ENCODE measurements at places on chromosomes 2 and 18.
A peak's percentile ranks its signal among the peaks of the same experiment; 100 is the strongest.

DNA sequence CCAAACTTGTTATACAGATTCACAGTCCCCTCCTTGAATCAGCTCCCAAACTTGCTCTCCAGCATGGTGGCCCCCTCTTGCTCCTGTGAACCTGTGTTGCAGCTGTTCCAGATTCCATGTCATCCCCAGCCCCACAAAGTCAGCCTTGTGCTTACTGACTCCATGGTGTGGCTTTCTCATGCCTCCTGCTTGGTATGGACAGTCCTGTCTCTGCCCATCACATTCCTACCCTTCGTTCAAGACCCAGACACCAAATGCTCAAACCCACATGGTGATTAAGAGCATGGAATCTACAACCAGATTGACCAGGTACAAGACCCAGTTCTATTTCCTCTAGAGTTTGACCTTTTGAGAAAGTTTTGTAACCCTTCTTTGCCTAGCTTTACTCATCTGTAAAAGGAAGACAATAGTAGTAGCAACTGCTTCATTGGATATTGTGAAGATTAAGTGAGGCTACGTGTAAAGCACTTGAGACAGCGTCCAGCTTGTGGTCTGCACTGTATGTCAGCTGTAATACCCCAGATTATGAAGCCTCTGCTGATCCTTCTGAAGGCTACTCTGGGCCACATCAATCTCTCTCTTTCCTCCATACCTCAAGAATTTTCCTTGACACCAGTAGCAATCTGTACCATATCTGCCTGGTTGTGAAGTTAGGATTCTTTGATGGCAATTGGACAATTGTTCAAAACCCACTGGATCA is 146.4 kb upstream of the HAAO start:
- DNase-seq: no peak
- H3K27me3 ChIP-seq: no peaks in the 10 kb centered on the region
- no peaks in the 10 kb centered on the region for H3K4me1 ChIP-seq
- H3K36me3 ChIP-seq: no peaks in the 10 kb centered on the region
- H3K27ac ChIP-seq: no peak overlapping the region

DNA sequence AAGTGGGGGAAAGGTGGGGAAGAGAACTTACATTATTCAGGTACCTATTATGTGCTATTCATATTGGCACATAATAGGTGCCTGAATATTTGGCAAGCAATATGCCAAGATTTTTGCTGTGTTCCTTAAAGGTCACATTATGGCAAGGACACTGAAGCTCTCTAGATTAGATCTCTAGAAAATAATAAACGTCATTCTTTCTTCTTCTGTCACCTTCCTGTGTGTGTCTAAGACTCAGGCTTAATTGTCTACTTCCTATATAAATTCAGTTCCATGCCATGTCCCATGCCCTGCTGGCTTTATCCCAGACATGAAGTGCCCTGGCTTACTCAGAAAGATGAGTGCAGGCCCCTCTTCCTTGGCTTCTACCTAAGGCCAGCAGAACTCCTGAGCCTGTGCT is 191.1 kb upstream of the CTAGE1 start:
- no peak for DNase-seq
- no peak overlapping the region for H3K4me3 ChIP-seq
- H3K4me1 ChIP-seq: no peaks in the 10 kb centered on the region
- no peaks in the 10 kb centered on the region for H3K27me3 ChIP-seq
- H3K27ac ChIP-seq: no peak overlapping the region

DNA sequence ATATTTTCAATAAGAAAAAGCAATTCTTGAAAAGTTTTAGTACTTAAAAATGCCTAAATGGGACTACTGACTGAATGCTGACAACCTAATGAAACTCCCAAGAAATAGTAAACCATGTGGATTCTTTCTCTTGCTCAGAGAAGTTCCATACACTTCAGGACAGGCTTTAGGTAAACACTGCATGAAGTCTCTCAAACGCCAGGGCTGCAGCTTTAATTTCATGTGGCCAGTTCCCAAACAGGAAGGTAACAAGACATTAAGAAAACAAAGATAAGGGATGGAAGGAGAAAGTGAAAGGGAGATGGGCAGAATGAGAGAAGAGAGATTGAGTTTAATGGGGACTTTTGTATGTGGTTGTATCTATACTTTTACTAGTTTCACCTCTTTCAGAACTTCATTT is 734.7 kb upstream of the PKDCC start:
- no peak overlapping the region for H3K4me3 ChIP-seq
- no peaks in the 10 kb centered on the region for H3K36me3 ChIP-seq
- DNase-seq: no peak
- H3K27ac ChIP-seq: no peak overlapping the region

- H3K4me1 ChIP-seq: no peaks in the 10 kb centered on the region
- no peak for DNase-seq
- H3K36me3 ChIP-seq: no peaks in the 10 kb centered on the region
- H3K4me3 ChIP-seq: no peak overlapping the region
Observed at GRCh38 chr2:99822474-99823207, 319.7 kb downstream of the AFF3 start.

- peaks cover 5% of the 10 kb centered on the region for H3K4me1 ChIP-seq
- peak overlapping the region; percentile 19 for H3K4me3 ChIP-seq
- peak overlapping the region; percentile 22 for H3K27ac ChIP-seq
- peak; percentile 80 for DNase-seq
- no peaks in the 10 kb centered on the region for H3K27me3 ChIP-seq
Observed at GRCh38 chr2:134621939-134622705, 96.7 kb downstream of the TMEM163 start.

GRCh38 chr2:212535996-212536816 is 2.4 kb downstream of the ERBB4 start:
- peak overlapping the region; percentile 56 for H3K4me3 ChIP-seq
- no peaks in the 10 kb centered on the region for H3K27me3 ChIP-seq

DNA sequence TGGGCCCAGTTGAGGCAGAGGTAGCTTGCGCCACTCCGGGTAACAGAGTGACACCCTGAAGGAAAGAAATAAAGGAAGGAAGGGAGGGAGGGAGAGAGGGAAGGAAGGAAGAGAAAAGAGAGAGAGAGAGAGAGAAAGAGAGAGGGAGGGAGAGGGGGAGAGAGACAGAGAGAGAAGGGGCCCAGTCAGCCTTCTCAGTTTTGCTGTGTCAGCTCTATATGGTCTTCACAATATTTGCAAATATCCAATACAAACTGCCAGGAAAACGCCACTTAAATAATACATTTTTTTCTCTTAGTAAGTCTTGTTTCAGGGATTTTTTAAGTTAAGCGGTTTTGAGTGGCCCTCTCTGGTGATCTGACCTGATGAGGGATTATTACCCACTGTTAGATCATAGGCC is 5.6 kb upstream of the CHMP1B start:
- no peak overlapping the region for H3K4me3 ChIP-seq
- no peak overlapping the region for H3K27ac ChIP-seq
- no peak for DNase-seq
- no peaks in the 10 kb centered on the region for H3K36me3 ChIP-seq

GRCh38 chr18:47436871-47437270 is 185.4 kb upstream of the SKOR2 start:
- no peaks in the 10 kb centered on the region for H3K4me1 ChIP-seq
- H3K27ac ChIP-seq: no peak overlapping the region
- no peak overlapping the region for H3K4me3 ChIP-seq
- no peak for DNase-seq
- no peaks in the 10 kb centered on the region for H3K27me3 ChIP-seq

DNA sequence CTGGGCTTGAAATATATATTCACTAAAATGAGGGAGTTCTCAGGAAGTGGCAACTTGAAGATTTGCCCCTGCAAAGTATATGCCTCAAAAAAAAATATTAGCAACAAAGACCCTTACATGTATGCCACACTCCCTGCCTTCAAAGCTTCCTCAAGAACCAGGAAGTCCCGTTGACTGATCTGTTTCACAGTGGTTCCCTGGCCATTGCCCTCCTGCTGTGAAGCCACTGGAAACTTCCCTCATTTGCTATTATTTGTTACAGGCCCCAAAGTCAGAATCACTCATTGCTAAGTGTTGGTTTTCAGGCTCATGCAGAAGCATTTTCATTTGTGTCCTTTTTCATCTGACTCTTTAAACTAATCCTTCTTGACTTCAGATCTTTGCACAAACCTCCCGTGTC is 421.5 kb downstream of the ZNF521 start:
- no peak overlapping the region for H3K4me3 ChIP-seq
- H3K27ac ChIP-seq: no peak overlapping the region
- no peak for DNase-seq
- no peaks in the 10 kb centered on the region for H3K36me3 ChIP-seq
- no peaks in the 10 kb centered on the region for H3K4me1 ChIP-seq

DNA sequence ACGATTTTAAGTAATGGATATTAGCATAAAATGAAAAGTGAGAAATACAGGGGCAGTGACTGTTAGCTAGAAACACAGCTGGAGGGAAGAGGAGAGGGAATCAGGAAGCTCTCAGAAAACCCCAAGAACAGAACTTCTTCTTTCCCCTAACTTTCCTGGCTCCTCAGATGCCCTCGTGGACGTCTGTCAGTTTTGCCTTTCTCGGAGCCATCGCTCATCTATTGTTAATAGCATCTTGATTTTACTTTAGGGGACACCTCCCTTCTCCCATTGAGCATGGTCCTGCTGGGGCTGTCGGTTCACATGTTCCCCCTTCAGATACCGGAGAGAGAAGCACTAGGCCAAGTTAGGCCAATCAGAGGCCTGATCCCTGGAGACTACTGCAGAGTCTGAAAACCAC is 2.3 kb upstream of the PLEK start:
- H3K36me3 ChIP-seq: no peaks in the 10 kb centered on the region
- H3K4me1 ChIP-seq: peaks cover 31% of the 10 kb centered on the region
- no peak for DNase-seq
- peak overlapping the region; percentile 69 for H3K27ac ChIP-seq

DNA sequence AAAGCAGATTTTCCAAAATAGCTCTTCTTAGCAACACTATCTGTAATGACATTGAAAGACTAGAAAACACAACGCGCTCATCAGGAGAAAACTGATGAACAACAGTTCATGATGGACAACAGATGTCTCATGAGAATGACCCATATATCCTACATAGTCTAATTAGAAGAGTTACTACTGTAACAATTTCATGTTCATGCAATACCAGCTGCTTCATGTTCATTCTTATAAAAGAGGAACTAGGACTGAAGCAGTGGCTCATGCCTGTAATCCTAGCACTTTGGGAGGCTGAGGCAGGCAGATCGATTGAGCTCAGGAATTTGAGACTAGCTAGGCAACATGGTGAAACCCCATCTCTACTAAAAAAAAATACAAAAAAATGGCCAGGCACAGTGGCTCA is 22.7 kb downstream of the TRAPPC8 start:
- no peaks in the 10 kb centered on the region for H3K36me3 ChIP-seq
- no peaks in the 10 kb centered on the region for H3K27me3 ChIP-seq
- H3K4me3 ChIP-seq: no peak overlapping the region
- H3K4me1 ChIP-seq: no peaks in the 10 kb centered on the region
- DNase-seq: no peak

DNA sequence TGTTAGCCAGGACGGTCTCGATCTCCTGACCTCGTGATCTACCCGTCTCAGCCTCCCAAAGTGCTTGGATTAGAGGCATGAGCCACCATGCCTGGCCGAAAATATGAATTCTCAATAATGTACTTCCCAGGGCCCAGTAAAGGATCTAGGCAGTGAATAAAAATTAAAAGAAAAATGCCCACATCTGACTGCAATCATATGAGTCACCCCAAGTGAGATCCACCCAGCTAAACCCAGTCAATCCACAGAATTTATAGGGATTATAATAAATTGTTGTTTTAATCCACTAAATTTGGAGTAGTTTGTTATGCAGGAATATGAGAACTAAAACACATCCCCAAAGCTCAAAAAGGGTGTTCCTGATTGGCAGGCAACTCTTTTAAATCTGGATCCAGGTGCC is 93.5 kb upstream of the STK39 start:
- H3K4me3 ChIP-seq: no peak overlapping the region
- no peaks in the 10 kb centered on the region for H3K27me3 ChIP-seq
- H3K4me1 ChIP-seq: no peaks in the 10 kb centered on the region
- no peaks in the 10 kb centered on the region for H3K36me3 ChIP-seq
- no peak for DNase-seq
- no peak overlapping the region for H3K27ac ChIP-seq

GRCh38 chr2:126953483-126953882 is 54.8 kb downstream of the TEX51 start:
- no peak overlapping the region for H3K27ac ChIP-seq
- DNase-seq: no peak
- H3K27me3 ChIP-seq: no peaks in the 10 kb centered on the region
- no peaks in the 10 kb centered on the region for H3K36me3 ChIP-seq
- no peaks in the 10 kb centered on the region for H3K4me1 ChIP-seq

- no peak overlapping the region for H3K27ac ChIP-seq
- DNase-seq: no peak
- H3K36me3 ChIP-seq: no peaks in the 10 kb centered on the region
- H3K27me3 ChIP-seq: no peaks in the 10 kb centered on the region
Observed at GRCh38 chr18:48828194-48828545, 122.6 kb downstream of the SMAD7 start.

- no peak for DNase-seq
- no peaks in the 10 kb centered on the region for H3K36me3 ChIP-seq
- no peak overlapping the region for H3K27ac ChIP-seq
- H3K4me1 ChIP-seq: no peaks in the 10 kb centered on the region
- H3K27me3 ChIP-seq: no peaks in the 10 kb centered on the region
Observed at GRCh38 chr2:51120754-51121280, 88.9 kb upstream of the NRXN1 start.

- H3K36me3 ChIP-seq: no peaks in the 10 kb centered on the region
- no peak overlapping the region for H3K4me3 ChIP-seq
- H3K4me1 ChIP-seq: no peaks in the 10 kb centered on the region
- no peaks in the 10 kb centered on the region for H3K27me3 ChIP-seq
- DNase-seq: no peak
- H3K27ac ChIP-seq: no peak overlapping the region
Observed at GRCh38 chr2:15117409-15118050, 443.6 kb downstream of the NBAS start.

GRCh38 chr2:126543081-126543480 is 112.9 kb upstream of the GYPC start:
- DNase-seq: no peak
- no peaks in the 10 kb centered on the region for H3K27me3 ChIP-seq
- H3K36me3 ChIP-seq: no peaks in the 10 kb centered on the region
- no peaks in the 10 kb centered on the region for H3K4me1 ChIP-seq

DNA sequence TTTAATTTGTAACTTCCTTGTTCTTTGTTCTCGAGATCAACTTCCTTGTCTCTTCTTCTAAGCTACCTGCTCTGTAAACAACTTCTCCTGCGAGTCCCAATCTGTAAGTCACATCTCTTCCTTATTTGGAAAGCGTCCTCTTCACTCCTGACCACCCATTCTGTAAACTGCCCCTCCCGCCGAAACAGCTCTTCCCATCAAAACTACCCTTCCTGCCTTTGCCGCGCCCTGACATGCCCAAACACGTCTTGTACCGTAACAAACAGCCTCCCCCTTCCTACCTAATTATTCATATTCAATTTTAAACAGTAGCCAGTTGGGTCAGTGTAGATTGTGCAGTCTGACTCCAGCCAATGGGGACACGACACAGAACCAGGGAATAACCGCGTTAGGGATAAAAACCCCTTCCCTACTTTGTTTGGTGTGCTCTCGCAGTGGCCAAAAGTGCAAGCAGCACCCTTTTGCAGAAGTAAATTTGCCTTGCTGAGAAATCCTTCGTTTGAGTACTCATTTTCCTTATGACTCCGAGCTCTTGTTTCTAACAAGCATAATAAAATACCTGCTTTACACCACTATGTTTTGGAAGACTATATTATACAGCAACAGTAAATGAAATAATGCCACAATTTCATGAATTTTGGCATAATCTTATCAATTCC is 39.8 kb downstream of the PIAS2 start:
- H3K4me3 ChIP-seq: no peak overlapping the region
- no peaks in the 10 kb centered on the region for H3K36me3 ChIP-seq
- no peak overlapping the region for H3K27ac ChIP-seq
- no peaks in the 10 kb centered on the region for H3K4me1 ChIP-seq
